Right kidney (tissue), 9 donors: ENCODE measurements at places on chromosomes 6 and 20.

- DNase-seq, result no peak
Observed at GRCh38 chr6:15912505-15913400, 216.1 kb upstream of the MYLIP start.

- DNase-seq, result no peak
Observed at GRCh38 chr6:344816-345340, 46.7 kb upstream of the IRF4 start.

- no peak for DNase-seq
Observed at GRCh38 chr20:59335377-59335776, 35.0 kb downstream of the EDN3 start.

- no peak for DNase-seq
Observed at GRCh38 chr6:125132058-125132457, 21.5 kb upstream of the TPD52L1 start.

DNA sequence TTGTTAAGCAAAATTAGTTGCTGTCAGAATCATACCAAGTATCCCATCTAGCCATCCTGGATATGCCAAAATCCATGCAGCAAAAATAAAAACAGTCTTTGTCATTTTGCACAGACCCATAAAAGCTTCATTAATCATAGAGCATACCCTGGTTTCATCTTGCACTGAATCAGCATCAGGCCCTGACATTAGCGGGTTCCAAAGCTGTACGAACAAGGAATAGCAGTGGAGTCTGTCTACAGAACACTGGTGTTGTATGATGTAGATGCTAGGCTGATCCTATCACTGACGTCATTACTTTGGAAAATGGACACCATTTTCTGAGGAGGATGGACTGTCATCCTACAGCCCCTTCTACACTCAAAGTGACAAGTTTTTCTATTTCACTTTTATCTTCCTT lies 315.6 kb downstream of the ESR1 start:
- DNase-seq, result no peak

- no peak for DNase-seq
Observed at GRCh38 chr6:1103945-1104623, 207.8 kb upstream of the FOXQ1 start.

DNA sequence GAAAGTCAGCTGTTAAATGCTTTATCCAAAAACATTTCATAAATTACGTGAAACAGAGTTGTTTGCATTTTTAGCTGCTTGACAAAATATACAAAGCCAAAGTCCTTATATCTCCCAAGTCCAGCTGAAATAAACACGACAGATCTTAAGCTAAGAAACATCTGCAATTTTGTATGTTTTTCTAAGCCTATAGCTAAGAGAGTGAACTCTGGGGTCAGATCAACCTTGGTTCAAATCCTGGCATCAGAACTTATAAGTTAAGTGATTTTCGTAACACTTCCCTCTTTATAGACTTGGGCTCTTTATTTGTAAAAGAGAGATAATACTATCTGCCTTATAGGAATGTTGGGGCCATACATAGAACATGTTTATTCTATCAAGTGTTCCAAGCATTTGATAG lies 176.7 kb downstream of the PTPRK start:
- no peak for DNase-seq
